Myocyte (in vitro differentiated cells): ENCODE measurements at places on chromosomes 2 and 18.
A peak's percentile ranks its signal among the peaks of the same experiment; 100 is the strongest.

- no peak for DNase-seq
Observed at GRCh38 chr2:203490391-203490790, 44.7 kb downstream of the RAPH1 start.

- DNase-seq = no peak
Observed at GRCh38 chr2:203997980-203998809, 61.6 kb downstream of the ICOS start.

DNA sequence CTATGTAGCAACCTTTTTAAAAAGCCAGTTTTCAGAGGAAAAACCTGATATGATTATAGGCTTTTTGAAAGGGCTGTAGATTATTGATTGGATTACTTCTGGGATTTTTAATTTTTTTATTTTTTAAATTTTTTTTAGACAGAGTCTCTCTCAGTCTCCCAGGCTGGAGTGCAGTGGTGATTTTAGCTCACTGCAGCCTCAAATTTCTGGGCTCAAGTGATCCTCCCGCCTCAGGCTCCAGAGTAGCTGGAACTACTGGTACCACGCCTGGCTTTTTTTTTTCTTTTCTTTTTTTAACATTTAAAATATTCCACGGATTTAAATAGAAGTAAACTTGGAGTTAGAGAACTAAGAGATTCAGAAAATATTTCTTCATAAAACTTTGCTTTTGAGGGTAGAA lies 1.2 kb downstream of the MRPL19 start:
- DNase-seq = no peak

DNA sequence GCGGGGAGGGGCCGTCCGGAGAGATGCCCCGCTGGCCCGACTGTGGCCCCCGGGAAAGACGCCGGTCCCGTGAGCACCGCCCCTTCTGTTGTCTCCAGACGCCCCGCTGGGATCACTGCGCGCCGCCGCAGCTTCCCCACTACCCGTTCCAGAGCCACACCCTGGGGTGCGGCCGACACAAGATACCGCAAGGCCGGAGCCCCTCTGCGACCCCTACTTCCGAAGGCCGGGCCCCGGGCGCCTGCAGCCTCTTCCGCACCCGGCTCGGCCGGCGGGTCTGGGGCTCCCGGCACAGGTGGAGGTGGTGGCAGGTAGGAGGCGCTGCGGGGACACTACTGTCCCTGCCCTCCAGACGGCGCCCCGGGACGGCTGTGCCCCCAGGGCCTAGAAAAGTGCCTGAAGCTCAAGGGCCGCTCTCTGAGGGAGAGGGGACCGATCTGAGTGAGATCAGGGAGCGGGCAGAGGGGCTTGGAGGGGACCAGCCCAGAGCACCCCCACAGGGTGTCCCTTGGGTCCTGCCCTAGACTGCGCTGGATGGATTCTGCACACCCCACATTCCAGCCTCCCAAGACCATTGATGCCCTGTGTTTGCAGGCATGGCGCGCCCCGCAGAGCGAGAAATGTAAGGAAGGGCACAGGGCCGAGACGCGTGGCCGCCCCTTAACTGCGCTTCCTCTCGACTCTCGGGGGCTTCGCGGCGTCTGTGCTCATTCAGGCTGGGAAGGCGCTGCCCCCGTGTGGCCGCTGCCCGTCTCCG lies 80.0 kb downstream of the GFPT1 start:
- DNase-seq = peak; percentile 89

- peak; percentile 3 for DNase-seq
Observed at GRCh38 chr2:154556607-154557006, 141.9 kb upstream of the KCNJ3 start.

- DNase-seq = no peak
Observed at GRCh38 chr2:120786038-120786960, 50.6 kb downstream of the GLI2 start.

- no peak for DNase-seq
Observed at GRCh38 chr18:74286106-74286855, 5.5 kb downstream of the CYB5A start.

DNA sequence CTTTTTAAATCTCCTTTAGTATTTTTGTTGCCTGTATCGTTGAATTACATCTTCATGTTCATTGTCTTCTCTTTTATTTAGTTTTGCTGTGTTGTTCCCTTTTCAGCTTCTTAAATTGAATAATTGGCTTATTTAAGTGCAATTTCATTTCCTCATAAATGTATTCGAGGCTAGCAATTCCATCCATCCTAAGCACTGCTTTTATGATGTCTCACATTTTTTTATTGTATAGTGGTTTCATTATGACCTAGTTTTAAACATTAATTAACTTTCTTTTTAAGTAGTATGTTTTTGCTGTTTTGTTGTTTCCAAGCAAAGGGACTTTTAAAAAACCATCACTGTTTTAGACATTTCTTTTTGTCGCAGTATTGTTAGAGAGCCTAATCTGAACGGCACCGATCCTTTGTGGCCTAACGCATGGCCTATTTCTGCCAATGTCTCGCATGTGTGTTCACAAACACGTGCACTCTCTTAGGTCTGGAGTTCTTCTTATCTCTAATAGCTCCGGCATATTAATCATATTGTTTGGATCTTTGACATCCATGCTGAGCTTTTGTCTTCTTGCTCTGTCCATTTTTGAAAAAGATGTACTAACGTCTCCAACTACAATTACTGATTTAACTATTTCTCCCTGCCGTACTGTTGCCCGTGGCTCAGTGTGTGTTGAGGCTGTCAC lies 59.6 kb upstream of the ZNF516 start:
- no peak for DNase-seq

DNA sequence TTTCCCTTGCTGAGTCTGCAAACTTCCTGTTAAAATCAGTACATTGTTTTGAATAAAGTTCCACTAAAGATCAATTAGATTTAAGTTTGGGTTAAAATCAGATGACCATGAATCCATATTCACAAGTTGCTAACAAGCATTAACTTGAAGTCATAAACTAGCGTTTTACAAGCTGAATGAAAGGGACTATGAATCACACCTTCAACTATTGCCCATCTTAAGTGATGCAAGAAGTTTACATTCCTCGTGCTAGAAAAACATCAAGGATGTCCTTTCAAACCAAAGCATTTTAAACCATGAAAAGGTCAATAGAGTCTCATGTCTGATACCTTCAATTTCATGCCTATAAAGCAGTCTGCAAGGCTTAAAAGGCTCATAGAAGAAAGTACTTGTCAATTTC lies 257.2 kb upstream of the SYT4 start:
- no peak for DNase-seq

DNA sequence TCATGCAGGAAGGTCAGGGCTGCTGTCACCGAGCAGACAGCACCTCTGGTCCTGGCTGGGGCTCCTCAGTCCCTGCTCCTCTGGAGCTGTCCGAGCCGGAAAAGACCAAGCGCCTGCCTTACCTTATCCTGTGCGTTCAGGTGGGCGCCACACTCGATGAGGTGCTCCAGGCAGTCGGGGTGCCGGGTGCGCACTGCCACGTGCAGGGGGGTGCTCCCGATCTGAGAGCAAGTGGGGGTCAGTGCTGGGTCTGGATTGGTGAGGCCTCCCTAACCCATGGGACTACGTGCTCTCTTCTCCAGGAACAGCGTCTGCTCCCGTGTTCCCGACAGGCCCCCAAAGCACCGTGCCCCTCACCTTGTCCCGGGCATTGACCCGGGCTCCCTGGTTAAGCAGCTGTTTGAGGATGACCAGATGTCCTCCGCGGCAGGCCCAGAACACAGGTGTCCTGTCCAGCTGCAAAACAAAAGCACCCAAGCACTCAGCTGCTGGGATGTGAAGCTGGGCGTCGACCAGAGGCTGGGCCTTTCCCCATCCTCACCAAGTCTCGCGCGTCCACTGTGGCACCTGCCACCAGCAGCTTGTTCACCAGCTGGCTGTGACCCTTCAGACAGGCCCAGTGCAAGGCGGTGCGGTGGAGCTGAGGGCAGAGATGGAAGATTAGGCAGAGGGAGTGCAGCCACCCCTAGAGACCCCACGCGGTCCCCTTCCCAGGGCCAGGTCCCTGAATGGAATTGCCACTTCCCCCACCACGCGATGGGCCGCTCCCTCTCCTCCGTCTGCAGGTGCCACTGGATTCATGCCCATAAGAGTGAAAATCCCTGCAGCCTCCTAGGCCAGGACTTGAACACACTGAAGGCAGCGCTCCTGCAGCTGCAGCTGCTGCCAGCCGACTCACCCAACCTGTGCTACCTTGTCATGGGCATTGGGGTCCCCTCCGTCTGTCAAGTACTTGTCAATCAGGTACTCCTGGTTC lies 3.7 kb downstream of the ANKRD23 start:
- no peak for DNase-seq

GRCh38 chr18:77054606-77055428 lies 77.8 kb downstream of the MBP start:
- DNase-seq = peak; percentile 83

GRCh38 chr2:173647681-173648311 lies 293.1 kb downstream of the CDCA7 start:
- DNase-seq = no peak
